Calu3 (cell line): ENCODE measurements at places on chromosomes 5 and 9.

GRCh38 chr5:13708906-13709305 lies 235.6 kb downstream of the DNAH5 start:
- DNase-seq, result no peak

DNA sequence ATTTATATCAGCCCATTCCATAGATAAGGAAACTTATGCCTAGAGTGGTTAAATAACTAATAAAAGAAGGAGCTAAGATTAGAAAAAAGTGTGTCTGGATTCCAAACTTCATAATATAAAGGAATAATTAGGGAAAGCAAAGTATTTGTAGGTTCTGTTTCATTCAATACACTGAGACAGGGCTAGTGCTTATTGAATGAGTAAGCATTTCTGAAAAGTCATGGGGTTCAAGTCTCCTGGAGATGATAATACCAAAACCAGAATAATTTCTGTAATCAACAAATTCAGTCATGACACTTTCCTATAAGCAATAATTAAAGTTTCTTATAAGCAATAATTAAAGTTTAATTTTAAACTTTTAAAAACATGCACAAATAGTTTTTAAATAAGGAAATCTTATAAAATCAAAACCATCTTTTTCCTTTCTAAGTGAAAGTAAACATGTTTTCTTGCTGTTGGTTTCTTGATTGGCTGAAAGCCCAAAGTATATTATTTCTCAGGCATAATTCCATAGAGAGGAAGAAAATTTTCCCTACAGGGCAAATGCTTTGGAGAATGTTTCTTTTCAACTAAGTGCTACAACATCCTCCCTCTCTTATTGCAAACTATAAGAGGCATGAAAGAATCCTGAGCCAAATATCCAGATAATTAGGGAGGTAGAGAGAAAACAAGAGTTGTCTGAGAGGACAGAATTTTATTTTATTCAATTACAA lies 510.2 kb downstream of the PRELID2 start:
- no peak for DNase-seq

- peak; percentile 89 for DNase-seq
Measured at GRCh38 chr5:150486402-150487198, 21.3 kb upstream of the NDST1 start.

DNA sequence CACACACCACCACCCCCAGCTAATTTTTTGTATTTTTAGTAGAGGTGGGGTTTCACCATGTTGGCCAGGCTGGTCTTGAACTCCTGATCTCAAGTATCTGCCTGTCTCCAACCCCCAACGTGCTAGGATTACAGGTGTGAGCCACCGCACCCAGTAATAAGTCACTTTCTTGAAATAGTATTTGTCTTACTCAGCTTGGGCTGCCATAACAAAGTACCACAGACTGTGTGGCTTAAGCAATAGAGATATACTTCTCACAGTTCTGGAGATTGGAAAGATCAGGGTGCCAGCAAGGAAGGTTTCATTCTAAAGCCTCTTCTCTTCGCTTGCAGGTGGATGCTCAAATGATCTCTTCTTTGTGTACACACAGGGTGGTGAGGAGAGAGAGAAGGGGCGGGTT lies 99.8 kb downstream of the ARRDC3 start:
- no peak for DNase-seq

- no peak for DNase-seq
Measured at GRCh38 chr5:144237851-144238250, 67.2 kb downstream of the KCTD16 start.

- no peak for DNase-seq
Measured at GRCh38 chr5:59521476-59521875, 372.1 kb downstream of the PDE4D start.

DNA sequence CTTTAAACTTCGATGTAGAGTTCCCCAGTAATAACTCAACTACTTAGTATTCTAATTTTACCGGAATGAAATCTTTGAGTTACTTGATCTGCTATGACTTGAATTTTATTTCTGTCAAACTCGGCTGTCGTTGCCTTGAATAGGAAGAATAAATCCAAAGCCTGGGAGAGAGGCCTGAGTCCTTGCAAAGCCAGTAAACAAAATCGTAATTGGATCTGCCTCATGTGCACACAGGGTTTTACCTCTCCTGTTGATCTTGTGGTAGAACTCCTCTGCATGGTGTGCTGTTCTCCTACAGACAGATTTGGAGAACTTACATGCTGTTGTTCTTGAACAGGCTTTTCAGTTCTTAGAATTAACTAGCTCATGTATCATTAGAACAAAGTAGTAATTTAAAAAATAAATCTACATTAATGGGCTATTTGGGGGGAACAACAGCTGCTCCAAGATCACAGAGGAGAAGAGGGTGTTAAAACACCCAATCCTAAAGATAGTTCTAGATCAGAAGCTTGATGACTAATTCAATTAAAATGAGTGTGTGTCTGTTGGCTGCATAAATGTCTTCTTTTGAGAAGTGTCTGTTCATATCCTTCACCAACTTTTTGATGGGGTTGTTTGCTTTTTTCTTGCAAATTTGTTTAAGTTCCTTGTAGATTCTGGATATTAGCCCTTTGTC lies 28.9 kb downstream of the HSPB3 start:
- no peak for DNase-seq

DNA sequence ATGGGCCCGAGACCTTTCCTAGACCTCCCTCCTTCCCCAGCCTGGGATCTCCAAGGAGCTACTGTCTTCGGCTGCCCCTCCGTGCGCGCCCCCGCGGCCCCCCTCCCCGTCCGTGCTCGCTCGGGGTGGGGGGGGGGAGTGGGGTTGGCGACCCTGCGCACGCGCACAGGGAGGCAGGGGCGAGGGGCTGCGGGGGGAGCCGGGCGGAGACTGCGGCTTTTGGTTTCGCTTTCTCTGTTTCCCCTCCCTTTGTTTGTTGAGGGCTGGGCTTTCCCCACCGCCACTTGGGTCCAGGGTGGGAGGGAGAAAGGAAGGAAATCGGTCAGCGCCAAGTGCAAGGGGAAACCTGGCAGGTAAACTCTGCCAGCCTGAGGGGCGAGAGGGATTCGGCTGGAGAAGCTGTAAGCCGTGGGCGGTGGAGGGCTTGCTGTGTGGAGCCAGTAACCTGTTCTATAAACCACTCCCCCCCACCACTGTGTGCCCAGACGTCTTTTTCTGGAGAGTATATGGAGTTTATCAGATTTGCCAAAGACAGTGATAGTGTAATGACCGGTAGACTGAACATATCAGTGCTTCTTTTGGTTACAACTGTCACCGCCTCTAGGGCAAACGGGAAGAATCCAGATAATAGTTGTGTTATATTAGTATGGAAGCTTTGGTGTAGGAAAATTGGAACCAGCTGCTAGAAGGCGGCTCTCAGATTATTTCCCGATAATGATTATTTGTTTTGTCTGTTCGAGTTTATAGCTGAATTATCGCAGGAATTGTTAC lies 684 bp downstream of the DNAJA1 start:
- DNase-seq, result peak; percentile 61
